ENCODE measurements at places on chromosomes 5 and 9.

DNA sequence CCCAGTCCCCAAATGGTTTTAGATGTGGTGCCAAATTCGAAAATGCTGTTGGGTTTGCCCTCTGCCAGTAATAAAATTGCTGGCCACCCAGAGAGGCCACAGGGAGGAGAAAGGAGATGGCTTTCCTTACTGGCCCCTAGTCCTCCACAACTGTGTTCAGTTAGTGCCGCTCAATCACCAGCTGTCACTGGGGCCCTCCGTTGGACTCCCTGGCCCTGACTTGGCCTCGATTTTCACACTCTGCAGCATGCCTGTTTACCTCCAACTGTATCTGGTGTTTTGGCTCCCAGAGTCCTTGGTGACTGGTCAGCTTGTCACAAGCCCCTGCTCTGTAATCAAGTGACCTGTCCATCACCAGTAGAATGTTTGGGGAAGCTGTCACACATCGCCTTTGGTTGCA lies 97.8 kb downstream of the PAPPA start:
- no peak for DNase-seq

DNA sequence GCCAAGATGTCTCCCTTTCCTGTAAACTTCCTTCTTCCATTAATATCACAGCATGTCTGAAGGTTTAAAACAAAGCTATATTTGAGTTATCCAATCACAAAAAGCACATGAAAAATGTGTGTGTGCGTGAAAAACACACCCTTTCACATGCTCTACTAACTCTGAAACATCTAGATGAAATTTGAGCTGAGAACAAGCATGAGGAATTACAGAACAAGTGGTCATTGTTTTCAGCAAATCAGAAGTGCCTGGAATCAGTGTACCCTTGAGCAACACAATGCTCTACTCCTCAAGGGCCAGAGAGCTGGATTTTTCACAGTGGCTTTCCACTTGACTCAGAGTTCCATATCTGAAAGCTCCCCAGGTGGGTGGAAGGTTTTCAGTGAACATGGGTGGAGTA lies 255.9 kb downstream of the PSAT1 start:
- no peak for DNase-seq

GRCh38 chr5:53480416-53481158 lies at the start of gene FST:
Gene FST (plus strand): TSS chr5:53480629. CDS start chr5:53480792, 163 bp downstream.
- peak; percentile 18 for DNase-seq

DNA sequence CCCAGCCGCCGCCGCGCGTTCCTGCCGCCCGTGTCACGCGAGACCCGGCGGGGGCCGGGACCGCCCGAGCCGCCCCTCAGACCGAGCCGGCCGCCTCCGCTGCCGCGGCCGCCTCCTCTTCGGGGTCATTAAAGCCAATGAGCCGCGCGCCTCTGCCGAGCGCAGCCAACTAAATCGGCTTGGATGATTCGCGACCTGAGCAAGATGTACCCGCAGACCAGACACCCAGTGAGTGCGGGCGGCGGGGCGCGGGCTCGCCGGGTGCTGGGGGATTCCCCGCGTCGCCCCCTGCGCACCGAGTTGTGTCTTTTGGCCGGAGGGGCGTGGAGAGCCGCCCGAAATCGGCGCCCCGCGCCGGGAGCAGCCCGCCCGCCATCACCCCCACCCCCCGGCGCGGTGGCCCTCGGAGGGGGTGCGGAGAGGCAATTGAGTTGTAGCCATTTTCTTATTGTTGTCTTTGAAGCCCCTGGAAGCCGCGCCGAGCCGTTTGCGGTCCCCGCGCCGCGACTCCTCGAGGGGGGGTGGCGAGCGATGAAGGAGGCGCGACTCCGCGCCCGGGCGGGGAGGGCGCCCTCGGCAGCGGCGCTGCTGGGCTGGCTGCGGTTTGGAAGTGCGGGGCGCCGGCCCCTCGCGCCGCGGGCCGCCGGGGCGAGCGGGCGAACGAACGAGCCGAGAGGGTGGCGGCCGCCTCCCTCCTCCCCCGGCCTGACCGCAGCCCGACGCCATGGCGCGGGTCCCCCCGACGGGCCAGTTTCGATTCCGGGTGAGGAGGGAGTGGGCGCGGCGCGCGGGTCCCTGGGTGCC lies 1.0 kb downstream of the TLE4 start:
- peak; percentile 66 for DNase-seq

- no peak for DNase-seq
These were observed 13.0 kb upstream of the FAM240B start for GRCh38 chr9:38732885-38733284.

GRCh38 chr9:92761686-92762085 lies 2.9 kb downstream of the BICD2 start:
- DNase-seq: no peak

GRCh38 chr9:117412006-117412715 lies 2.7 kb downstream of the ASTN2 start:
- DNase-seq: no peak

DNA sequence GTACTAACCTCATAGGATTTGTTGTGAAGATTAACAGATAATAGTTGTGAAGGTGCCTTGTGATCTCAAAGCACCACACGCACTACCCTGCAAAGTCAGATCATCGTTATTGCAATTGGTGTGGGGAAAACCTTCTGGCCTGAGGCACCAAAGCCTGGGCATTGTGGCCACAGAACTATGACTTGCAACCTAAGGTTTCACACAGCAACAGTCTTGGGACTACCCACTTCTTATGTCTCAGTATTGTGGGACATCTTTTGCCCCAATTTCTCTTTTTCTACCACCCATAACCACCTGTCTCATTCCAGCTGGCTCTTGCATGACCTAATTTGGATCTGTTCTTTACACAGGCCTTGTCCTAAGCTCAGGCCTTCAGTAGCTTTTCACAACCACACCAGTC lies 247.8 kb upstream of the NR4A3 start:
- DNase-seq: no peak

DNA sequence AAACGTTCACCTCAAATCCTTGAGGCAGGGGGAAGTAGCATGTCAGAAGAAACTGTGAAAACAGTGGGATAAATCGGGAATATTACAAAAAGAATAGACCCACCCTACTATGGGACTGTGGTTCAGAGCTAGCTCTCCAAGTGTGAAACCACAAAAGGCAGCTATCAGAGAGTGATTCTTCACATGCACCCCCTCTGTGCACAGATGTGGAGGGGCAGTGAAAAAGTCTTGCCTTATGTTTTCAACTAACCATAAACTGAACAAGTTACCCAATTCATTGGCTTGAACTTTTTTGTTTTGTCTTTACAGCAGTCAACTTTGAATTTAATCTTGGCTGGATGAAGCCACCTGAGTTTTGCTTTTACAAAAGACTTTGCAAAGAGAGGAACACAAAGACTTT lies 98.8 kb upstream of the NR4A3 start:
- no peak for DNase-seq

DNA sequence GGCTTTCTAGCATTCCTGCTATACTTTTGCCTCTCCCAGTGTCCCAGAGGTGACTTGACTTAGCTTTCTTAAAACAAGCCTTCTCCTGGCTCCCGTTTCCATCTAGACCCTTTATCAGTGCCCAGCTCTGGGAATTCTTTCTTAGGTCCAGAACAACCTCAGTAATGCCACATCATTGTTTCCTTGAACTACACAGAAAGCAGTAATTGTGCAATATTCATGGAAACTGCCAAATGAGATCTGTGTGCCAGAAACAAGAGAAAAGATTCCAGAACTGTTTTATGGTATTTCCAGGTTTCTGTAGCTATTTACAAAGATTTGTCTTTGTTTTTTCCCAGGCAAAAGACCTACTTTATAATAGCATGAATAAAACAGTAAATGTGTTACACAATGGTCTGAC lies 391.3 kb downstream of the SLCO4C1 start:
- DNase-seq: no peak

GRCh38 chr5:14373685-14374084 lies 207.9 kb upstream of the OTULINL start:
- no peak for DNase-seq

DNA sequence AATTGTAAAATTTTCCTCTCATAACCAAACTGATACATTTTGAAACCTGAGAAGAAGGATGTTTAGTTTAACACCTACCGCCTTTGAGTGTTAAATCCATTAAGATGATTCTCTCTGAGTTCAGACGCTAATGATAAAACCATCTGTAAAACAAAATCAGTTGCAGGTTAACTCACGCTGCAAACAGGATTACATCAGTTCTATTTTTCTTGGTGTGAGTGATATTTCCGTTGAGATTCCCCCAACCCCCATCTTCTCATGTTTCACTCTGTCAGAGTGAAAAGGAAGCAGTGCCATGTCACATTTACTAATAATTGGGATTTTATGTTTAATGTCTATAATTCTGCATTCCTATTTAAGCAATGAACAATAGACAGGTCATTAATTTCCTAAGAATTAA lies 146.5 kb downstream of the FANCC start:
- no peak for DNase-seq

Data from suppressor macrophage treated with lipopolysaccharide for 4 hours (primary cell).